ENCODE measurements at places on chromosomes 11 and 22. TPM values are rescaled to one million over a fixed set of nuclear protein-coding genes. Genes with fewer than 3 reads are reported as not detected.

E2F8 gene
- polyA plus RNA-seq = 0.35 TPM

KCTD14 gene
- 0.73 TPM for polyA plus RNA-seq

IL10RA gene
- 14.1 TPM for polyA plus RNA-seq

SCO2 gene
- polyA plus RNA-seq = 0.75 TPM

ZMAT5 gene
- polyA plus RNA-seq = 5.7 TPM

MS4A6E gene
- polyA plus RNA-seq = not detected

SCN2B gene
- 0.38 TPM for polyA plus RNA-seq

BRMS1 gene
- 17.5 TPM for polyA plus RNA-seq

OR51A2 gene
- not detected for polyA plus RNA-seq

GRIK4 gene
- 1.5 TPM for polyA plus RNA-seq

PAK1 gene
- polyA plus RNA-seq = 18.4 TPM

MS4A5 gene
- not detected for polyA plus RNA-seq

NRIP3 gene
- polyA plus RNA-seq = 16.9 TPM

KCNJ1 gene
- polyA plus RNA-seq = not detected

CTTN gene
- polyA plus RNA-seq = 131 TPM

RCOR2 gene
- 0.94 TPM for polyA plus RNA-seq

MS4A2 gene
- 0.38 TPM for polyA plus RNA-seq

ACTN3 gene
- polyA plus RNA-seq = not detected

DEPDC7 gene
- 0.98 TPM for polyA plus RNA-seq

PACSIN3 gene
- polyA plus RNA-seq = 25.7 TPM

P2RX6 gene
- 0.47 TPM for polyA plus RNA-seq

CERK gene
- 27.6 TPM for polyA plus RNA-seq

RASSF10 gene
- polyA plus RNA-seq = 0.38 TPM

ACRV1 gene
- polyA plus RNA-seq = not detected
